Dermis microvascular lymphatic vessel endothelial cell (primary cell): ENCODE measurements at places on chromosomes 2 and 18. TPM values are rescaled to one million over a fixed set of nuclear protein-coding genes. Genes with fewer than 3 reads are reported as not detected.

The PAX8 gene
- total RNA-seq: under 0.01 TPM in 2 replicates

The SLC4A5 gene
- under 0.01 and 0.25 TPM in 2 replicates for total RNA-seq

The TXNDC2 gene
- under 0.01 TPM in 1 of 2 replicates, not detected in the other for total RNA-seq

The GAL3ST2 gene
- total RNA-seq: not detected in 2 replicates

The TNFAIP6 gene
- not detected in 2 replicates for total RNA-seq

The HRH4 gene
- not detected in 2 replicates for total RNA-seq

- DNase-seq: no peak
Measured at GRCh38 chr2:129710670-129711495, 268.6 kb upstream of the RAB6C start.

- no peak for DNase-seq
Measured at GRCh38 chr18:35991696-35992095, 19.2 kb downstream of the RMP24 start.

DNA sequence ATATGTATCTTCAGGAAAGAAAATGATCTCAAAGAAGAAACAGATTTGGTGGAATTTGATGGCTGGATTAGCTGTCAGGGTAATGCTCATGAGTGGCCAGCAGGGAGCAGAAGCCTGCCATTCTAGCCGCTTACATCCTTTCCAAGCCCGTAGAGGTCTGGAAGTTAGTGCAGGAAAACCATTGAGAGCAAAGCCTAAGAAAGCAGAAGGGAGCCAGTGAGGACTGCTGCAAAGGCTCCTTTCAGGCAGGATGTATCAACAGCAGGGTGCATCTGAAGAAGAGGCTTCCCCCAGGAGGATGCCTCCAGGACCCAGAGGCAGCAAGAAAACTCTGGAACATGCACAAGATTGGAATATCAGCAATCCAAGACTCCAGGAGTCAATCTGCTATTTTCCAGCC is 22.9 kb upstream of the LBH start:
- peak; percentile 81 for DNase-seq

DNA sequence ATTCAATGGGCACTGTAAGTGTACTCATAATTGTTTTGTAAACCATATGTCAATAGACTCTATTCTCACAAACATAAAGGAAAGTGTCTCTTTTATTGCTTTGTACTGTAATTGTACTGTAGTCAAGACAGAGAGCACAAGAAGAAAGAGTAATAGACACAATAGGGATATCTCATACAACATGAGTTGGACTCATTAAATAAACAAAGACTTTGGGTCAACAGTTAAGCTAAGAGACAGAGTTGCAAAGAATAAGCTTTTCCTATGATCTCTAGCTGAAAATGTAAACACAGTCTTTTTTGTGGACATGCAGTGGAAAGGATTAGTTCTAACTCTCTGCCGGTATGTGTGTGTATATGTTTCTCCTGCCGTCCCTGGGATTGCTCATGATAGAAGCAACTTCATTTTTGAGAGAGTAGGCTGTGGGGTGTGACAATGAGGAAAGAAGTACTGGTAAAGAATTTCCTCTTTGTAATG is 13.9 kb upstream of the KYNU start:
- peak; percentile 64 for DNase-seq

DNA sequence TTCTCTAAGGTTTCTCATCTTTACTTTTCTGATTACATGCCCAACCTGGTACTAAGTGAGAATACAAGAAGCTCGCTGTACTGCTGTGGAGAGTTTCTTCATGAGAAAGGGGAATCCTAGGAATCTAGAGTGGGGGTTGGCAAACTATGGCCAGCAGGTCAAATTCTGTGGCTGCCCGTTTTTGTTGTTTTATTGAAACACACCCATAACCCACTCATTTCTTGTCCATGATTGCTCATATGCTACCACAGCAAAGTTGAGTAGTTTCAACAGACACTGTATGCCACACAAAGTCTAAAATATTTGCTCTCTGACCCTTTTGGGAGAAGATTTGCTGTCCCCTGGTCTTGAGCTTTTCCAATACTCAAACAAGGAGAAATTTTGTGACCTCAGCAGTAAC is 58.8 kb downstream of the C2orf74 start:
- no peak for DNase-seq

- no peak for DNase-seq
Measured at GRCh38 chr18:37570336-37570930, 4.8 kb upstream of the CELF4 start.

DNA sequence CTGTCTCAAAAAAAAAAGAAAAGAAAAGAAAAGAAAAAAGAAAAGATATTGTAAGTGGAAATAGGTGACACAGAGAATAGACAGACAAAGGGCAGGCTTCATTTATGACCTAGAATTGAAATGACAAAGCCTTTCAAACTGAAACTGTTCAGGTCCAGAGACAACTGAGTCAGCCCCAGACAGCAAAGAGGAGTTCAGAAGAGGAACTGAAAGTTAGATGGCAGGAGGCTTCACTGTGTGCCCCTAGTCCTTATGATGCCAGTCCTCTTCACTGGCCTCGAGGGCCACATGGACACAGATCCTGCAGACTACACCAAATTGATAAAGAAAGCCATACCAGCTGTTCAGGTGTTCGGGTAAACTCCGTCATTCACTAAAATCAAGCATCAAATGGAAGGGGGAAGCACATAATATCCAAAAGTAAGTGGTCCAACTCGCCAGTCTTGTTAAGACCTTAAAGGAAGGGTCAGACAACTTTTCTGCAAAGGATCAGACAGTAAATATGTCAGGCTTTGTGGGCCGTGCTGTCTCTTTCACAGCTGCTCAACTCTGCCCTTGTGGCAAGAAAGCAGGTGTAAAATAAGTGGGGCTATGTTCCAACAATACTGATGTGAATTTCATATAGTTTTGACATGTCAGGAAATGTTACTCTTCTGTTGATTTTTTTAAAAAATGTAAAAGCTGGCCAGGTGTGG is 231.9 kb upstream of the MGAT5 start:
- no peak for DNase-seq

GRCh38 chr2:107362993-107363392 is 463.7 kb upstream of the RGPD4 start:
- DNase-seq: no peak

GRCh38 chr2:131143803-131144202 is 38.7 kb downstream of the PLEKHB2 start:
- DNase-seq: no peak

GRCh38 chr2:166373951-166374350 is 1.8 kb downstream of the SCN9A start:
- no peak for DNase-seq

DNA sequence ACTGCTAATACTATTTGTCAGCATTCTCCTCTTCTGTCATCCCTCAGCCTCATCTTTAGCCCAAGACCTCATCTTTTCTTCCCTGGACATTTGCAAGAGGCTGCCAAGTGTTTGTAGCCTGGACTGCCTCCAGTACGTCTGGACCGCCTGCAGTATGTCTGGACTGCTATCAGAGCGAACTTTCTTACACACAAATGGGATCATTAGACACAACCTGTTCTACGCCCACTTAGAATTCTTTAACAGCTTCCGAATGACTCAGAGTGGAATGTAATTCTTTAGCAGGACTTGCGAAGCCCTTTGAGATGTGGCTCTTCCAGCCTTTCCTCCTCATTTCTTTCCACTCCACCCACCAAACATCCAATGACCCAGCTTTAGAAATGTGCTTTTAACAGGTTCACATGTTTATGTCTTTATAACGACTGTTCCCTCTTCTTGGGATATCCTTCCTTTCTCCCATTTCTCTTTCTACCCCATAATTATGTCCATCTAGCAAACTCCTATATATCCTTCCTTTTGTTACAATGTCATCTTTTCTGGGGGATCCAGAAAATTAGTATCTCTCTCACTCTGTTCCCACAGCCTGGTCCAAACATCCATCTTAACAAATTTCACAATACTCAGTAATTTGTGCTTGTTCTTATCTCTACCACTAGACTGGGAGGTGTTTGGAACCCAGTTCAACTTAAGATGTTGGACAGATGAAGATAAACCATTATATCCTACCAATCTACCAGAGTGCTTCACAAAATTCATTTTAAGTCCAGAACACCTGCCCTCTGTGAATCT is 171.3 kb upstream of the PGAP1 start:
- no peak for DNase-seq
